ENCODE measurements at places on chromosomes 7 and 10.

- DNase-seq: no peak
Measured at GRCh38 chr7:48035967-48036478, 680 bp downstream of the C7orf57 start.

DNA sequence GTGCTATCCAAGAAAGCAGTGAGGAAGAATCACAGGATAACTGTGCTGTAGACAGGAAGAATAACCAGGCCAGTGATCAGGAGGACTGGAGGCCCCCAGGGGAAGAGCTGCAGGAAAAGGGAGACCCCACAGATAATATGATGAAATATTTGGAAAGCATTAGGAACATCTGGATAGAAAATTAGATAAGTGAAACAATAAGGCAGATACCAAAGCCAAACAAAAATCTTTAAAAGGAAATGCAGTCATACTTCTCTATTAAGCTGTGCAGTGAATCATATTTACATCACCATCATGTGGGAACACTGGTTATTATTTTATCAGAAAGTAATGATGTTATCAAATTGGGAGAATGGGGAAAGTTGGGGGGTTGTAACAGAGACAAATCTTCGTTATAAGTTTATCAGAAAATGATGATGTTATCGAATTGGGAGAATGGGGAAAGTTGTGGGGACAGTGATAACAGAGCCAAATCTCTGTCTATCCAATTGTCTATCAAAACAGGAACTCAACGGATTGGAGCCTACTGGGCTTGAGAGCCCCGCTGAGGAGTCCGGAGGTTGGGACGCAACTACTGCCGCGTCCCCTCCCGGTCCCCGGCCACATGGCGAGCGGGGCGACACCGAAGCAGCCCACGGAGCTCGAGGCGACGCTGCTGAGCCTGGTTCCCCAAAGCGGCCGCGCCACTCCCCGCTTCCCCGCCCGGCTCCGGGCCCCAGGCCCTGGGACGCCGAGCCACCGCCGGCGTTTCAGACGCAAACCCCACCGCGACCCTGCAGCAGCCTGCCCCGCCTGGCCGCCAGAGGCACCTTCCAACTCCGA, 14.0 kb upstream of the RALA start:
- DNase-seq: no peak

- no peak for DNase-seq
Measured at GRCh38 chr7:44463169-44463808, 27.2 kb downstream of the NUDCD3 start.

- DNase-seq: no peak
Measured at GRCh38 chr7:50496569-50496968, 46.4 kb upstream of the FIGNL1 start.

DNA sequence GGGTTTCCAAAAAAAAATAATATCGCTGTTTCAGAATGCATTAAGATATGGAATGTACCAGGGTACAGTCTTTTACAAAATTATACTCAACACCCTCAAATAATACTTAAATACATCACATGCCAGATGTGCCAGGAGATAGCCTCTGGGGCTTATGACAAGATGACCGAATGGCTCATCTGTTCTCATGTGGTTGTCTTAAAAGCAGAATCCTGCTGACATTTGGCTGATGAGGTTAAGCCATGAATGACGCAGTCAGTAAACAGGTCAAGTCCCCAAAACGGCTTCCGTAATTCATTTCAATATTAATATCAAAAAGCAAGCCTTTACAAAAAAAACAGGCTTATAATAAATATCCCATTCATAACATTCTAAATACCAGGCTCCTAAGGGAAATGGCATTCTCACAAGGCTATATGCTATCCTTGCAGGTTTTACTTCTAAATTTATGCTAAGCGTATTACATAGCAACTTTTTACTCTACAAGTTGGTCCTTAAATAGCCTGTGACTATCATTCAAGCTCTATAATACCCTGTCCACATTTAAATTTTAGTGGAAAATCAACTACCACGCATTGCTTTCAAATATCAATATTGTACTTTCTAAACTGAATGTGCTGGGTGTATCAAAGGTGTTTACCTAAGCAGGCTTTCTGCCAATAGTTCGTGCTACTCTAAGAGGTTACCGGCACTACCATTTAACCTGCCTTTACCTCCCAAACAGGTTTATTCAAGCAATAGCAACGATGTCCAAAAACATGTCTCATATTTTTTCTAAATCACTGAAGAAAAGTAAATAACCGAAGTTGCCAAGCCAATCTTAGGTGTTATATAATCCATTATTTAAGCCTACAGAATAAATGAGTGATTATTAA, 15.6 kb downstream of the SMURF1 start:
- no peak for DNase-seq

GRCh38 chr7:56256108-56256507, 139.9 kb upstream of the NUPR2 start:
- DNase-seq: no peak

- no peak for DNase-seq
Measured at GRCh38 chr10:128230401-128230800, 104.2 kb upstream of the MKI67 start.

DNA sequence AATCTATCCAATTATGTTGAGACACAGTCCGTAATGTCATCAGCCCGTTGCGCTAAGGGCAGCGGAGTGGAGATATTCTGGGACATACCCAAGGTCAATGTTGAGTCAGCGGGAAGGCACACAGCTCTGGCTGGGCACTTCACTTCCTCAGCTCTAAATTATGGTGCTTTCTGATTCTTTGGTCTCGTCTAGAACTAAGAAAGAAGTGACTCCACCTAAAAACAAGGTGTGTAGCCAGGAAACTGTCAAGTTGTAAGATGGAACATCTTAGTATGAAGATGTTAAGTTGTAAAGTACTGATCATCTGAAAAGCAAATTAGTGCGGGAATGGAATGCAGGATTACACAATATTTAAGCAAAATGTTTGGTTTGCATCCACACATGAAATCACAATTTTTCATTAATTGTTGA, 43.1 kb downstream of the BAIAP2L1 start:
- no peak for DNase-seq
